ENCODE measurements at places on chromosomes 2 and 18. TPM values are rescaled to one million over a fixed set of nuclear protein-coding genes. Genes with fewer than 3 reads are reported as not detected.

The LRRC30 gene
- total RNA-seq = not detected

The STPG4 gene
- not detected for total RNA-seq

The COL4A4 gene
- 2.0 TPM for total RNA-seq

The FBXO15 gene
- total RNA-seq = 0.48 TPM

The NEURL3 gene
- 0.77 TPM for total RNA-seq

The HOXD10 gene
- 4.8 TPM for total RNA-seq

The TLX2 gene
- 0.28 TPM for total RNA-seq

The NOTO gene
- total RNA-seq = 0.03 TPM

The FAP gene
- 0.11 TPM for total RNA-seq

The SLC1A4 gene
- total RNA-seq = 9.8 TPM

The RPS27A gene
- 2,627 TPM for total RNA-seq

The MDH1B gene
- 1.2 TPM for total RNA-seq

The NUP35 gene
- 39.0 TPM for total RNA-seq

The TRIM54 gene
- total RNA-seq = 1.2 TPM

The TRPM8 gene
- total RNA-seq = 0.20 TPM

The ALK gene
- total RNA-seq = not detected
